ENCODE measurements at places on chromosomes 12 and 14.

- no peak for DNase-seq
Observed at GRCh38 chr12:15393037-15393436, 70.7 kb downstream of the PTPRO start.

- DNase-seq, result no peak
Observed at GRCh38 chr12:127070515-127071157, 1196.3 kb upstream of the TMEM132C start.

GRCh38 chr14:103523575-103523954, 935 bp upstream of the CKB start:
- DNase-seq, result no peak

DNA sequence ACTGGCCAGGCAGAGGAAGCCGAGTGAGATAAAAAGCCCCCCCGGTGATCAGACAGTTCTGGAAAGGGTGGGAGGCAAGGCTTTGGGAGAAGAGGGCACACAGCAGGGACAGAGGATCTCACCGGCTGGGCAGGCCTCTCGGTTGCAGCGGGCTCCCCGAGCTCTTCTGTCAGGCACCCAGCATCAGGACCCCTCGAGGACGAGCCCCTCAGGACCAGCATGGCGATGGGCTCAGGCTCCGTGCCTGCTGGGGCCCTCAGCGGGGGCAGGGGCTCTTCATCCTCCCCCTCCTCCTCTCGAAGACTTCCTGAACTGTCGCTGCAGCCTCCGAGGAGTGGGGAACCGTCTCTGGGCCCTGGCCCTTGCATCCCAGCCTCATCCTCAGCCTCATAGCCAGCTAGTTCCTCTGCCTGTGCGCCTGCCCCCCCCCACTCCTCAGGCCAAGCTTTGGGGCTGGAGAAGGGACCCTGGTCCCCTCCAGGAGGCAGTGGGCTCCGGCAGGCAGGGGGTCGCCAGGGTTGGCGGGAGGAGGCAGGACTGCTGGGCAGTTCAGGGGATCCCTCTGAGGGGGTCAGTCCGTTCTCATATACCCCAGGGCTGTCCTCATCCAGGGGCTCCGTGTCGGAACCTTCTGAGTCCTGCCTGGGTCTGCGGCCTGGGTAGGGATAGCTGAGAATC, 3.4 kb upstream of the AP1G2 start:
- no peak for DNase-seq

DNA sequence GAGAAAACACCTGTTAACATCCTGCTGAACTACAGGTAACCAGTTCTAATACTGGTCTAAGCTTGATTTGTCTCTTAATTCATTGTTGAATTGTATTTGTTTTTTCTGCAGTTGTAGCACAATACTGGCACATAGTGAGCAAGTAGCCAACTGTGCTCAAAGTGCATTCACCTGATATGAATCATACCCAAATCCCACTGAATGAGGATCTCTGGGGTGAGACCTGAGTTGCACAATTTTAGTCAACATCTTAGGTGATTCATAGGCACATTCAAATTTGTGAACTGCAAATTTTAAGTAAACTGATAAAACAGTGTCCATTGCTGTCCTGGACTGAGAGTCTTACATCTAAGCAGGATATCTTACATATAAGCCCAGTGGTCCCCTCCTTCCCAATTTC, 12.8 kb downstream of the KCNC2 start:
- DNase-seq, result no peak

DNA sequence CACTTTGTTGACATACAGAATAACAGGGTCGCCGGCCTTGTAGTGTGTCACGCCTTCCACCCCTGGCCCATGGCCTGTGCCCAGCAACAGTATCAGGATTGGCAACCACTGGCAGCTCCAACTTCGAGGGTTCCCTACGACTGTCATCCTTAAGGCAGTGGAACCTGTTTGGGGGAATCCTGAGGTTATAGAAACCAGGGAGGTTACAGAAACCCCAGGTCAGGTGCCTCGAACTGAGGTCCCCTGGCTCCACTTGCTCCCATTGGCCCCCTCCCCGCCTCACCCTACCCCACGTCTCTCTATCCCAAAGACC, 412 bp downstream of the TM9SF1 start:
- no peak for DNase-seq

DNA sequence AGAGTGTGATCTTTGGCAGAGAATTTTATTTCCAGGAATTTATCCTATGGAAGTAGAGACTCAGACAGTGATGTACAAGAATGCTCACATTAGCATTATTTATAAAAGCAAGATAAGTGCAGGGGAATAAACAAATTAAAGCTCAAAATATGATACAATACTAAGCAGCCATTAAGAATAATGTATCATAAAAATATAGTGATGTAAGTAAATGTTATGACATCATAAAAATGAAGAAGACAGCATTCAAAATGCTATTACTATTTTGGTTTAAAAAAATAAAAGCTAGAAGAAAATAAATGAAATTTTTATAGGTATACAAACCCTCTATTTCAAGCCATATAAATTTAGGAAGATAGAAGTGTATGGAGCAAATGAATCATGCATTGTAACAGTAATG, 17.1 kb downstream of the PLCZ1 start:
- DNase-seq, result no peak

DNA sequence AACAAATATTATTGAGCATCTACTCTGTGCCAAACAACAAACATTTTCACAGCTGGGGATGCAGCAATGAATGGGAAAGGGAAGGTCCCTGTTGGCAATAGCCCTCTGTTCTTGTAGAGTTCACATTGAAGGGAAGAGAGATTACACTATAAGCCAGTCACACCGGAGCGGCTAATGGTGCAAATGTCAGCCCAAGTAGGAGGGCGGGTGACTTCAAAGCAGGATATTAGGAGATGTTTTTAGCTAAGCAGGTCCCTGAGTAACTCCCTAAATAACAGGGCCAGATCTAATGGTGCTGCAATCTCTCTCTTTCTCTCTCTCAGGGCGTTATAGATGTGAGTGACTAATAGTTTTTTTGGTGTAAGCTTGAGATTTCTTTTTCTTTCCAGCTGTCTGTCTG, 30.7 kb downstream of the FLVCR2 start:
- no peak for DNase-seq

- no peak for DNase-seq
Observed at GRCh38 chr14:104105071-104105821, 19.7 kb downstream of the ASPG start.

DNA sequence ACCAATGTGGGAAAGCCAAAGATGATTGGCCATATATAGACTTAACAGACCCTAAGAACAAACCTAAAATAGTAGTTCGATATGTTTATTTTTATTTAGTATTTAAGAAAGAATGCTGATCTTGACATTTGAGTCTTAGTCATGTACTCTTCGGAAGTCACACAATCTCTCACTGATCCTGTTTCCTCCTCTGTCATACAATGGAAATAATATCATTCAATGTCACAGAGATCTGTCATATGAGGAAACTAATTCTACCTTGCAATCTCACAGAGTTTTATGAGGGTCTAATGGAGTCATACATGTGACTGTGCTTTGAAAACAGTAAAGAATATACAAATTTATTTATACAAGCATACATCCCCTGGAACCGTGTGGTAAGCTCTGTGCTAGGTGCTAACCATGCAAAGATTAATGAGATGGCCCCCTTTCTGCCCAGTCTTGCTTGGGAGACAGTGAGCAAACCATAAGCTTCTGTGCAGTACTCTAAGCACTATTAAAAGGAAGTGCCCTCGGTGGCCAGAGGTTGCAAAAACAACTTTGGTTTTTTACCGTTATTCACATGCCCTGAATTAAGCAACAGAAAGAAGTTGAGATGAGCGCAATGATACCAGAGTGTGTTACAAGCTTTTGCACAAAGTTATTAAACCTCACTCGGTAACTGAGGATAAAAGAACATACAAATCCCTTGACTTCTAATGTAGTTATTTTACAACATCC, 1.7 kb upstream of the LIN7A start:
- no peak for DNase-seq

GRCh38 chr12:131087991-131088700, 134.4 kb downstream of the ADGRD1 start:
- DNase-seq, result no peak

DNA sequence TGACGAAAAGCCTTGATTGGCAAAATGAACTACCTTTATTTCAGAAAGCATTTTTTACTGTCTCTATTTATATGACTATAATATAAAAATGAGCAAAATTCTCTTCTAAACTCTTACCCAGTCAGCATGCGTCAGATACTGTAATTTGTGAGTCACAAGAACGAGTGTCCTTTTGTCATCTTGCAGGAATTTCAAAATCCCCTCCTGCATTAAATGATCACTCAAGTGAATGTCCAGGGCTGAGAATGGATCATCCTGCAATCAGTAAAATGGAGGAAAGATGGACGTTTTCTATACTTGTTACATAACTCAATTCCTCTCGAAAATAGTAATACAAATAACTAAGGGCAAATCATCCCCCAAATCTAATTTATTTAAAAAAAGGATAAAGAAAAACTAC, 77.7 kb upstream of the KCNJ8 start:
- no peak for DNase-seq

DNA sequence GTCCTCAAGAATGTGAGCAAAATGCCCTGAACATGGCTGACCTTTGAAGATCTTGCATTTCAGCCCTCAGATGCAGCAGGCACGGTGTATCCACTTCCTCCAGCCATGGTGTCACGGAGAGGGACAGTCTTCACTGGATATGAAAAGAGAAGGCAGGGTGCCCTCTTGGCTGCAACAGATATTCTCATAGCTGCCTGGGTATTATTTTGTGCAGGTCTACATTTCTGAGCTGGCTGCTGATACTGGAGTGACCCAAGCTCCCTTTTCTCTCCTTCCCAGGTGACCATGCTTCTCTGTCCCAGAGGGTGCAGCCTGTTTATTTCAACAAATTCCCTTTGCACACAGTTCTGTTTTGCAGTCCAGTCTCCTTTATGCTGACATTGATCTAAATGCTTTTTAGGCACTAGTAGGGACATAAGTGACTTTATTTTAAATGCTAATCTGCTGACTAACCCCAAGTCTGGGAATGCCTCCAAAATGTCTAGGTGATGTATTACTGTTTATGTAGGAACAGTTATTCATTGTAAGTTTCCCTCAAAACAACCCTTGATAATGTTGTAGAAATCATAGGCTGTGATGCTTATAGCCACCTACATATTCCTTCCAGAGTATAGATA, 17.4 kb upstream of the PYGL start:
- no peak for DNase-seq

DNA sequence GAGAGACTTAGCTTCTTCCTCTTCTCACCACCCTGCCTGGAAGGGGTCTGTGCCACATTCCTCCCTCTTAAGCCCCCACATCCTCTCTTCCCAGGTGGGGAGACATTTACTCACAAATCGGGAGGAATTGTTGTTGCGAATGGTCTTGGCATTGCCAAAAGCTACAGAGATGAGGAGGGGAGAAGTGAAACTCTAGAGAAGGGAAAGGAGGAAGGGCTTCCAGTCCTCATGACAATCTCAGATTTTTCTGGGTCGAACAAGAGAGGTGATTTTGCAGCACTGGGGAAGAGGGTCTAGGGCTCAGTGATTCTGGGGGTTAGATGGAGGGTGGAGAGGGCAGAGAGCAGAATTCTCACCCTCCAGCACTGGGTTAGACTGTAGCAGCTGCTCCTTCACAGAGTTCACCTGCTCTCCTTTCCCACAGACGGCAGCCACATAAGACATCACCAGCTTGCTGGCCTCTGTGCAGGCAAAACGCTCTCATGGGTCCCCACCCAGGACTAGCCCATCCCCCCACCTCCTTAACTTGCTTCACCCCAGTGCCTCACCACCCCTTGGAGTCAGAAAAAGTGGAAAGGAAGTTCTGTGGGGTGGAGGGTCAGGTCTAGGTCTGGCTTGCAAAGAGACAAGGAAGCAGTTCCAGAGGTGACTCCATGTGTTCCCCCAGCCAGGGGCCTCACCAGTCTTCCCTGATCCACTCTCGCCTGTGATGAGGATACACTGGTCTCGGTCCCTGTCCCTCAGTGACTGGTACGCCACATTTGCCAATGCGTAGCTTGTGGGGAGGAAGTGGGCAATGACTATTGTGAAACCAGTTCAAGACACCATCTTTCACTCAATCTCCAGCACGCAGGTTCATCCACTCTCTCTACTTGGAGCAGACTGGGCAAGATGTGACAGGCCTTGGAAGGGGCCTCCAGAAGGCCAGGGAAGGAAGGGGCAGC, 2.7 kb downstream of the MYO1A start:
- DNase-seq, result peak; percentile 36

- DNase-seq, result no peak
Observed at GRCh38 chr12:43308776-43309175, 243.2 kb downstream of the ADAMTS20 start.

DNA sequence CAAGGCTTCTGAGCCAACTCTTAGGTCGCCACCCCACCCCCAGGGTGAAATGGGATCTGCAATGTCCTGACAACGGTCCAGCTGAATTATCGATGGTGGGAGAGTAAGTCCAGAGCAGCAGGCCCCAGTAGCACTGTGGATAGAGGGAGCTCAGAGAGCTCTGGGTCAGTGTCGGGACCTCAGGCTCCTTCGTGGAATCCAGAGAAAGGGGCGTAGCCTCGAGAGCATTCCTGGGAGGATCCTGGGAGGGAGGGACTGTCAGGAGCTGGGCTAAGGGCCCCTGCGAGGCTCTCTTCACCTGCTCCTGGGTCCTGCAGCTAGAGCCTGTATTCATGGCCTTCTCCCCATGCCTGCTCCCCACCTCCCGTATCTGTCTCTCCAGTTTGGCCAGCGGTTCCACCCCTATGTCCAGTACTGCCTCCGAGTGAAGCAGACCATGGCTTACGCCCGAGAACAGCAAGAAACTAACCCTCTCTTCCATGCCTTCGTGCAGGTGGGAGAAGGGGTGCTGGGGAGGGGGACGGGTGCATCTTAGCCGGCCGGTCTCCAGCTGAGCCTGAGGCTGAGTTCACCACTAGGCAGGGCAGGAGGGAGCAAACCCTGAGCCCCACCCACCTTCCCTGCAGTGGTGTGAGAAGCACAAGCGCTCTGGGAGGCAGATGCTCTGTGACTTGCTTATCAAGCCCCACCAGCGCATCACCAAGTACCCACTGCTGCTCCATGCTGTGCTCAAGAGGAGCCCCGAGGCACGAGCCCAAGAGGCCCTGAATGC, 6.6 kb downstream of the PLEKHG6 start:
- no peak for DNase-seq

GRCh38 chr14:96956464-96957239, 159.5 kb downstream of the VRK1 start:
- no peak for DNase-seq

DNA sequence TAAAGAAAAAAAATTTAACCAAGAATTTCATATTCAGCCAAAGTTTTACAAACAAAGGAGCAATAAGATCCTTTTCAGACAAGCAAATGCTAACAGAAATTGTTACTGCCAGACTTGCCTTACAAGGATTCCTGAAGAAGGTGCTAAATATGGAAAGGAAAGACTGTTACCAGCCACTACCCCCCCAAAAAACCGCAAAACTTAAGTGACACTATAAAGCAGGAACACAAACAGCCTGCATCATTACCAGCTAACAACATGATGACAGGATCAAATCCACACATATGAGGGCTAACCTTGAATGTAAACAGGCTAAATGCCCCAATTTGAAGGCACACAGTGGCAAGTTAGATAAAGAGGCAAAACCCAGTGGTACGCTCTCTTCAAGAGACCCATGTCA, 55.7 kb downstream of the APOBEC1 start:
- DNase-seq, result no peak

DNA sequence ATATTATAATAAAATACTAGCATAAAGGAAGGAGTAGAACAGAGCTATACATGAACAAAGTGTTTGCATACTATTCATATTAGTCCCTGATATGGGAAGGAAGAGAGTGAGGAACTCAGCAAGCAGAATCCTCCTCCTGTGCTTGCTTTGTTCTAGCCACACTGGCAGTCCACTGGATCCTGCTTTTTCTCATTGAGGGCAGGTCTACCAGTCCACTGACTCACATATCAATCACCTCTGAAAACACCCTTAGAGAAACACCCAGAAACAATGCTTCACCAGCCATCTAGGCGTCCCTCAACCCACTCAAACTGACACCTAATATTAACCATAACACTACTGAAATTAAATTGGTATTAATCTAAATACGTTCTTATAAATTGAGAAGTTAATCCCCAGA, 1861.7 kb upstream of the SEL1L start:
- DNase-seq, result no peak

Measured in stimulated activated CD4-positive, alpha-beta T cell treated with anti-CD3 and anti-CD28 coated beads, Interleukin-1b, Interleukin-23, amount 100 ng/mL, for 24 hours (primary cell).